Bronchial epithelial cell (primary cell): ENCODE measurements at places on chromosomes 4 and X.

DNA sequence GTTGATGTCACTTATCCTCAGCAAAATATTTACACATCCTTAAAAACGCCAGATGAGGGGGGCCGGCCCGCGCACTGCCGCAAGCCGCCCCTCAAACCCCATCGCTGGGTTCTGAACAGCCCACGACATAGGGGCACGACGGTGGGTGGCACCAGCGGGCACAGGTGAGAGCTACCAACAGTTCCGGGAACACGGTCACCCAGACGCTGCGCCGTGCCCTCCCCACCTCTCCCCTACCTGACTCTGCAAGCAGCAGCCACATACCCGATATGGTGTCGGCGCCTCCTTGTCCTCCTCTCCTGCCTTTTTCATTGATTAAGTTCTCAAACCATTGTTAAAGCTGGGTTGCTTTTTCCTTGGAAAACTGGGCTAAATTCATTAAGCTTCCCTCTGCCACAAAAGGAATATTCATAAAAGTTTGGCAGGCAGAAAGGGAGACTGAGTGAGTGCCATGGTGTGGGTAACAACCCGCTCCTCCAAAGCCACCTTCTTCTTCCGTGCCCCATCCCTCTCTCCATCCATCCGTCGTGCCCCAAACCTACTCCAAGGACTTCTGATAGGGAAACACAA, 1.4 kb downstream of the RAI2 start:
- DNase-seq: no peak

DNA sequence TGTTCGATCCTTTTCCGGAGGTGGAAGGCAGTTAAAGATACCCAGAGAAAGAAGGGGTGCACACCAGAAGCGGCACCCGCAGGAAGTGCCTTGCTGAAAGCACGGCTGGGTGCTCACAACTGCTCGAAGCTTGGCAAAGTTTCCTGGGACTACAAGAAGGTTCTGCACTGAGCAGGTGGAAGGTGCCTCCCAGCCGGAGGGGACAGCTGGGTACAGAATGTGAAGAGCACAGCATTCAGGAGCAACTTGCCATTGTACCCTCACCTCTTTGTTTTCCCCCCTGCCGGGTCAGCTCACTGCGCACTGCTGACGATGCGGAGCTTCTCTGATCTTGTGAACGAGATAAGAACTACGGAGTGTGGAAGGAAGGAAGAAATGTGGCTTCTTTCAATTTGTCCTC, 289.2 kb downstream of the FBXW7 start:
- DNase-seq: no peak

DNA sequence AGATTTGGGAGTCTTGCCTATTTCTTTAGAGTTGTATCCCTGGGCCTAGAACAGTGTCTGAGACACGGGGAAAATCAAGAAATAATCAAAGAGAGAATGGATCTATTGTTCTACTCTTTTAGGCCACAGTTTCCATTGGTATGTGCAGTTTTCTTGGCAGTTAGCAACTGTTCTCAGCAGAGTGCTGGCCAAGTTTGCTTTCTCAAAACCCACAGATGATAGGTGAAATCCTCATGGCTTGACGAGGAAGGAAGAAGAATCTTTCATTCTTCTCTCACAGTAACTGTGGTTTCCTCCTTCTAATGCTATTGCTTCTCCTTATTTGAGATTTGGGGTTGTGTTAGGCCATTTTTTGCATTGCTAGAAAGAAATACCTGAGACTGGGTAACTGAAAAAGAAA, 42.2 kb downstream of the AGA start:
- DNase-seq: no peak

DNA sequence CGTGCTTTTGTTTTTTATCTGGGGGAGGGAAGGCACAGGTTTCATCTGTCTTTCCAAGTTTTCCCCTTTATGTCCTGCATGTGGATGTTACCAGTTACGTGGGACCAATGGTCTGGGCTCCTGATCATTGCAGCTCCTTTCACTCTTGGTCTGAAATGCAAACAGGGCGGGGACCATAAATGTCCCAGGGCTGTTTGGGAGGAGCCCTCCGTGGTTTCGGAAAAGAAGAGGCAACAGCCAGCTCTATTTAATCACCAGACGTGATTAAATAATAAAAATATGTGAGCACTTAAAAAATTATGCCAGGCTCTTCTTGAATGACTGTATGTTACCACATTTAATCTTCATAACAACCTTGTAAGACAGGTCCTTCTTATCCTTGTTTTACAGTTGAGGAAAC, 30.8 kb upstream of the C1GALT1C1 start:
- DNase-seq: peak; percentile 65

DNA sequence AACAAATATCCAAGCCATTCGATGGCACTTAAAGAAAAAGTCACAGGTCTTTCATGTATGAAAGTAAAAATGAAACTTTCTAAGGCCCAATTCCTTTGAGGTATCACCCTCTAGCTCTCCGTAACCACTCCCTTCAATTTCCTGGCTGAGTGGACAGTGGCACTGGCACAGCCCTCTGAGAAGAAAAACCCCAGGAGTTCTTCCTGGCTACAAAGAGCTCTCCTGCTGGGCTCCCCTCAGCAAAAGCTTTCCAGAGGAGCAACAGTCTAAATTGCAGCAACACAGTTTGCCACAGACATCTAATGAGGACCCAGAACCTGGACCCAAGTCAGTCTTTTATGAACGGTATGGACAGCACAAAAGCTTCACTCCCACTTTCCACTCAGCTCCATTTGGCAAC, 71.8 kb downstream of the FUNDC1 start:
- DNase-seq: no peak

DNA sequence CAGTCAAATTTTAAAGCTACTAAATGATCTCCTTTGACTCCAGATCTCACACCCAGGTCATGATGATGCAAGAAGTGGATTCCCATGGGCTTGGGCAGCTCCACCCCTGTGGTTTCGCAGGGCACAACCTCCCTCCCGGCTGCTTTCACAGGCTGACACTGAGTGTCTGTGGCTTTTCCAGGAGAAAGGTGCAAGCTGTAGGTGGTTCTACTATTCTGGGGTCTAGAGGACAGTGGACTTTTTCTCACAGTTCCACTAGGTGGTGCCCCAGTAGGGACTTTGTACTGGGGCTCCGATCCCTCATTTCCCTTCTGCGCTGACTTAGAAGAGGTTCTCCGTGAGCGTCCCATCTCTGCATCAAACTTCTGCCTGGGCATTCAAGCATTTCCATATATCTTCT, 845.2 kb downstream of the PCDH18 start:
- no peak for DNase-seq

GRCh38 chr4:115334736-115335411, 221.5 kb upstream of the NDST4 start:
- no peak for DNase-seq

GRCh38 chr4:124322234-124323065, 390.1 kb downstream of the ANKRD50 start:
- DNase-seq: peak; percentile 40

DNA sequence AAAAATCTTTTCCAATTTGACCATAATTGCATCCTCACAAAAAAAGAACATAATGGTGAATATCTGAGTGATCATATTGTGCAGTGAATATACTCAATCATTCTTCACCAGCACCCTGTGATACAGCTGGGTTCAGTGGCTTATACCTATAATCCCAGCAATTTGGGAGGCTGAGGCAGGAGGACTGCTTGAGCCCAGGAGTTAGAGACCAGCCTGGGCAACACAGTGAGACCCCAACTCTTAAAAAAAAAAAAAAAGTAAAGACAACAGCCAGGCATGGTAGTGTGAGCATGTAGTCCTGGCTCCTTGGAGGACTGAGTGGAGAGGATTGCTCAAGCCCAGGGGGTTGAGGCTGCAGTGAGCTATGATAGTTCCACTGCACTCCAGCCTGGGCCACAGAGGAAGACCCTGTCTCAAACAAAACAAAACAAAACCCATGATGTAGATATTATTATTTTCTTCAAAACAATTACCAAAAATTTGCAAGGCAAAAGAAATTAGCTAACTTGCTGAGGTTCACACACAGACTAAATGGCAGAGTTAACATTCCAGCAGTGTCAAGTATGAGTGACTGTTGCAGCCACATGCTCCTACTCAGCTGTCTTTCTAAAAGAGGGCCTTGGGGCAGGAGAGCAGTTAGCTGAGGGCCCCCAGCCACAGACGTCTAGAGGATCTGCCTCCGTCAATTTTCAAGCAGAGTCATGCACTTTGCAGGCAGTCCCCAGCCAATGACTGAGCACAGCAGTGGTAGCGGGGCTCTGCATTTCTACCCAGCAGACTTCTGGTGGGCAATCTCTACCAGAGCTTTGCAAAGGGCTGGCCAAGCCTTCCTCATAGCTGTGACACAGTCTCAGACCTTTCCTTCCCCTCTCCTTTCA, 33.4 kb downstream of the ADGRA3 start:
- no peak for DNase-seq

GRCh38 chr4:148327683-148328082, 114.5 kb downstream of the NR3C2 start:
- DNase-seq: no peak
